ENCODE measurements at places on chromosomes 7 and 10. TPM values are rescaled to one million over a fixed set of nuclear protein-coding genes. Genes with fewer than 3 reads are reported as not detected.

The CLDN4 gene
- not detected for polyA plus RNA-seq

The FBXO24 gene
- polyA plus RNA-seq: 0.20 TPM

The CCL24 gene
- 0.13 TPM for polyA plus RNA-seq

DNA sequence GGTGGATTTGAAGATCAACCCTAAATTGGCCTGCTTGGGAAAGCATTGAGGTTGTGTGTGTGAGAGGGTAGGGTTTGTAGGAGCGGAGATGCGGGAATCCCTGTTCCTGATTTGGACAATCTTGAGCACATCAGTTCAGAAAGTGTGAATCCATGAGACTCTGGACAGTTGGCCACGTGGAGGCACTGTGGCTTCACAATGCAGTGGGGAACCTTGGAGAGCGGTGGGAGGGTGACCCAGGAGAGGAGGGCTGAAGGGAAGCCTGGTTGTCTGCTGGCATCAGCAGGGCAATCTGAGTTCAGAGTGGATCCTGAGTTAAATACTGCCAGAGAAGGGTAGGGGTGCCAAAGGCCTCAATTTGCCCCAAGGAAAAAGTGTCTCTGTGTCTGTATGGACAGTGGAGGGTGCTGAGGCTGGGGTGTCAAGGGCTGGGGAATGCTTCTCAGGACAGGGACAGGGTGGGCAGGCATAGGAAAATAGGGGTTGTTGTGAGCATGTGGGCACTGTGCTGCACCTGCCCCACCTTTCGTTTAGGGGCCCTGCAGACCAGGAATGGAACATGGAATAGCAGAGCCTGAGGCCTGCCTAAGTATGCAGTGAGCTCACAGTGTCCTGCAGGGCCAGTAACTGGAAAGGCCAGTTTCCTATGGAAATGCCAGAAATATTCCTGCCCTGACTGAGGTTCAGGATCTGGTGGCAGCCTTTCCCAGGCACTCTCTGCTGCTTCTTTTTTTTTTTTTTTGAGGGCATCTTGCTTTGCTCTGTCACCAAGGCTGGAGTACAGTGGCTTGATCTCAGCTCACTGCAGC is 162.9 kb upstream of the PRSS58 start:
- no peak for DNase-seq

DNA sequence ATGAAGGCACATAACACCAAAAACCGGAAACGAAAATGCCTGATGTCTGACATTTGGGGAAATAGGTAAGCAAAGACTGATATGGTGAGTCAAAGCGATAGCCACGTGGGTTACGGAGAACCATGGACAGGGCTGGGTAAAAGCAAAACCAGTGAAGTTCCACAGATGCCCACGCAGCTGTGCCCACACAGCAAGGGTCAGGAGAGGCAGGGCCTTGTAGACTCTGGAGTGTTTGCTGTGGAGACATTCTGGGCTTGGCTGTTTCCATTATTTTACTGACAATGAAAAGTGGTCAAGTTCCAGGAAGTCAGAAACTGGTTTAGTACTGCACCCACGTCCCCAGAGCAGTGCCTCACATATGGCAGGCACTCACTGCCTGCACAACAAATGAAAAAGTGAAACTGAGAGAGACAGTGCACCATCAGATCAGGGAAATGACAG is 148.7 kb downstream of the ZMYND11 start:
- DNase-seq: no peak

GRCh38 chr10:73379064-73379748 is 20.5 kb upstream of the CFAP70 start:
- DNase-seq: no peak

DNA sequence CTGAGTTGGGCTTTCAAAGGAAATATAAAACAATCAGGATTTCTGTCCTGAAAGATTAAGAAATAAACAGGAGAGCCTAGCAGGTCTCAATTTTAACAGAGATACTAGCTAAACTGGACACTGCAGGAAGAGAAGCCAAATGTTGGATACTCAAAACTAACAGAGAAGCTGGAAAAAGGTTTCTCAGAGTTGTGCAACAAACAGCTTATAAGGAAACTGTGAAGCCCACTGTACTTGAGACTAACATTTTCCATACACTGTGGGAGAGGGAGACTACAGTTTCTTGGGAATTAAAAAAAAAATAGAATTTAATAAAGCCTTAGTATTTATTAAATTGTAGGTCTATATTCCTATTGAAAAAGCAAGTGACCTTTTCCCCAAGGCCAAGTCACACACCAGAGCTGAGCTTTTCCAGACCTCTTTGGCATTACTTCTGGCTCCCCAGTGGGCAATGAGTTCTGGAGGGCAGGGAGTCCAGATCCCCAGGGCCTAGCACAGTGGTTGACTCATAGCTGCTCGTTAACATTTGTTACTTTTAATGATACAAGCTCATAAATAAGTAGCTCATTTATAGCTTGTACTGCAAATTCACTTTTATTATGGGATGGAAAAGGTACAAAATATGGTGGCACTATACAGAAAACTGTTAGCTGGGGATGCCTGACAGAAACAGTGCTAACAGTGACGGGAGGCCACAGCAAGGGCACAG is 68.3 kb downstream of the MINDY3 start:
- DNase-seq: no peak

All from heart right ventricle (tissue), 16 donors.